ENCODE measurements at places on chromosomes 3 and 15. TPM values are rescaled to one million over a fixed set of nuclear protein-coding genes. Genes with fewer than 3 reads are reported as not detected.

DNA sequence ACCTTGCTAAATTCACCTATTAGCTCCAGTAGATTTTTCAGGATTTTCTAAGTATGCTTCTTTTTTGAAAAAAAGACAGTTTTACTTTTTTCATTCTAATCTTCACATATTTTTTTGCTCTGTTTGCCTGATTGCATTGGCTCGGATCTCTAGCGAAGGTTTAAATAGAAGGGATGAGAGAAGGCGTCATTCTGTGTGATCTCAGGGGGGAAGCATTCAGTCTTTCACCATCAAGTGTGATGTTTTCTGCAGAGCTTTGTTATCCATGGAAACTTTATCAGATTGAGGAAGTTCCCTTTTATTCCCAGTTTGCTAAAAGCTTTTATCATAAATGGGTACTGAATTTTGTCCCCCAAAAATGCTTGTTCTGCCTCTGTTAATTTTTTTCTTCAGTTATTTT lies 120.3 kb downstream of the LRRK1 start:
- no peak for DNase-seq

DNA sequence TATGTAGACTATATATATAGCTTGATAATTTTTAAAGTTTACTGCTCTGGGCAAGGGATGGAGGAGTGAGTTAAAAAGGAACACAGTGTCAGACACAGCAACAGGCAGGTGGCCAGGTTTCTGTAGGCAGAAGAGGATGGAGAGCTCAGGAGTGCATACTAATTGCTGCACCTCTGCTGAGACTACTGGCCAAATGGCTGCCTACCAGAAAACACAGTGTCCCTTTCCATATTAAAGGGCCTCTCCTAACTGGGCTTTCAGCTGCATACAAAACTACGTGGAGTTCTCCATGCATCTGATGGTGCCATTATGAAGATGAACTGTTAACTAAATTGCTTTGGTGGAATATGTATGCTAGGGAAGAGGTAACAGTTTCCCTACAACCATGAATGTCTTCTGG lies 1.8 kb downstream of the ATP13A4 start:
- no peak for DNase-seq

GRCh38 chr15:69328739-69329138 lies 30.0 kb downstream of the PAQR5 start:
- no peak for DNase-seq

- DNase-seq = no peak
Measured at GRCh38 chr15:88981244-88982215, 68.4 kb upstream of the MFGE8 start.

DNA sequence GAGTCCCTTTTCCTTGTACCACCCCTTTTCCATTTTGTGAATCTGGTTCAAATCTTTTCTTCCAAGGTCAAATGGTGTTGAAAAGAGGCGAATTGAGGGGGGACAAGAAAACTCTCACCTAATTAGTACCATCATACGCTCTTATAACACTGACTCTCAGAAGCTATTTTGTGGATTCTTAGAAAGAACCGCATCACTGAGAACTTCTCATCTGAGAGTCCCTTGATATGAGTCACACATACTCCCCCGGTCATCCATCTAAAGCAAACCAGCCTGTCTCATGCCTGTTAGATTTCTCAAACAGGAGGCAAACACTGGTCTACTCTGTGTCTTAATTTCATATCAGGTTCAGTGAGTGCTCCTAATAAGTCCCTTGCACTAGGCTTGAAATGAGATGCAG lies 76.5 kb upstream of the SPRED1 start:
- peak; percentile 35 for DNase-seq

GRCh38 chr15:68606375-68606774 lies 27.6 kb downstream of the CORO2B start:
- DNase-seq = no peak

- no peak for DNase-seq
Measured at GRCh38 chr3:168531116-168531515, 435.4 kb upstream of the GOLIM4 start.

DNA sequence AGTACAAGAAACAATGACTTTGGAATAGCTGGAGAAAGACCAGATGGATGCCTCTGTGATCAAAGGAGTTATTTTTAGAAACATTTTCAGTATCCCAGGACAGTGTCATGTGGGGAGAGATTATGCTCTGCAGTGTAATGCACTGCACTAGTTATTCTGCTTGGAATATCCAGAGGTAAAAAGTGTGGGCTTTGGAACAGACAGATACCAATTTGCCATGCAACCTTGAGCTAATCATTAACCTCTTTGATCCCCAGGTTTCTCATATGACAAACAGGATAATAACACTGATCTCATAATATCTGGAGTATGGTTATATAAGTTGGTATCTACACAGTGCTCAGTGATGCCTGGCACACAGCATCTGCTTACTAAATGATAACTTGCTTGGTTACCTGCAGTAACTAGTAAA lies 12.2 kb upstream of the SLC7A14 start:
- DNase-seq = no peak

GRCh38 chr15:44670087-44670950 lies 6.9 kb upstream of the SPG11 start:
- no peak for DNase-seq

GASK1A gene
- polyA plus RNA-seq = 0.20 TPM

Data from mammary epithelial cell (primary cell).